ENCODE measurements at places on chromosomes 12 and 14.

GRCh38 chr12:98591209-98591608 lies 2.3 kb upstream of the SLC25A3 start:
- DNase-seq: no peak

GRCh38 chr12:89373763-89374572 lies 21.7 kb upstream of the DUSP6 start:
- peak; percentile 92 for DNase-seq

DNA sequence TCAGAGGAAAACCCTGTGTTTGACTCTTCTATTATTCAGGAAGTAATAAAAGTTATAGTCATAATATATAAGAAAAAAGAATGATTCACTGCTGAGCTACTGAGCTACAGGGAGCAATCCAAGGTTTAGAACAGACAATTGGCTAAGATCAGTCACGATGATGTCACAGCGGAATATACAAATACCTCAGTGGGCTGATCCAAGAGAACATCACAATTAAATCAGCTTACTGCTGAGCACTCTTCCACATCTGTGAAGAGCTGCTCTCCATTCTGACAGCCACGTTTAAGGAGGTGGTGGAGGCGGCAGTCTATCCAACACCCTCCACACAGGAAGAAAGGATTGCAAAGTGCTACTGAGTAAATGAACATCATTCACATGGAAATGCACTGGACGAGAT lies 271.0 kb downstream of the APAF1 start:
- DNase-seq: no peak

DNA sequence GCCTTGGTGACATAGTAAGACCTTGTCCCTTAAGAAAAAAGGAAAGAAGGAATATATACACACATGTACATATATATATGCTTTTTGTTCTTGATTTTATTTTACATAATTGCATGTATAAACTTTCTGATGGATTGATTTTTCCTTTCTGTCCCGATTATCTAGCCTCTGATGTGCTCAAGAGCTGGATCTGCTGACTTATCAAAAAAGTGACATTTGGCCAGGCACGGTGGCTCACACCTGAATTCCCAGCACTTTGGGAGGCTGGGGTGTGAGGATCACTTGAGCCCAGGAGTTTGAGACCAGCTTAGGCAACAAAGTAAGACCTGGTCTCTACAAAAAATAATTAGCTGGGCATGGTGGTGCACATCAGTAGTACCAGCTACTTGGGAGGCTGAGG lies 12.0 kb downstream of the SNRNP35 start:
- DNase-seq: no peak

GRCh38 chr12:6891646-6892001 lies 13.0 kb upstream of the LRRC23 start:
- no peak for DNase-seq

- DNase-seq: no peak
These were observed 3.5 kb upstream of the HOXC6 start for GRCh38 chr12:54024581-54025305.

- no peak for DNase-seq
These were observed 120.8 kb downstream of the RALGAPA1 start for GRCh38 chr14:35688126-35688826.

GRCh38 chr12:105699209-105699608 lies 368.7 kb downstream of the C12orf75 start:
- DNase-seq: no peak

All from suppressor macrophage treated with lipopolysaccharide for 1 hour (primary cell).